GM23338 (cell line): ENCODE measurements at places on chromosomes 6 and 20. TPM values are rescaled to one million over a fixed set of nuclear protein-coding genes. Genes with fewer than 3 reads are reported as not detected.

DNA sequence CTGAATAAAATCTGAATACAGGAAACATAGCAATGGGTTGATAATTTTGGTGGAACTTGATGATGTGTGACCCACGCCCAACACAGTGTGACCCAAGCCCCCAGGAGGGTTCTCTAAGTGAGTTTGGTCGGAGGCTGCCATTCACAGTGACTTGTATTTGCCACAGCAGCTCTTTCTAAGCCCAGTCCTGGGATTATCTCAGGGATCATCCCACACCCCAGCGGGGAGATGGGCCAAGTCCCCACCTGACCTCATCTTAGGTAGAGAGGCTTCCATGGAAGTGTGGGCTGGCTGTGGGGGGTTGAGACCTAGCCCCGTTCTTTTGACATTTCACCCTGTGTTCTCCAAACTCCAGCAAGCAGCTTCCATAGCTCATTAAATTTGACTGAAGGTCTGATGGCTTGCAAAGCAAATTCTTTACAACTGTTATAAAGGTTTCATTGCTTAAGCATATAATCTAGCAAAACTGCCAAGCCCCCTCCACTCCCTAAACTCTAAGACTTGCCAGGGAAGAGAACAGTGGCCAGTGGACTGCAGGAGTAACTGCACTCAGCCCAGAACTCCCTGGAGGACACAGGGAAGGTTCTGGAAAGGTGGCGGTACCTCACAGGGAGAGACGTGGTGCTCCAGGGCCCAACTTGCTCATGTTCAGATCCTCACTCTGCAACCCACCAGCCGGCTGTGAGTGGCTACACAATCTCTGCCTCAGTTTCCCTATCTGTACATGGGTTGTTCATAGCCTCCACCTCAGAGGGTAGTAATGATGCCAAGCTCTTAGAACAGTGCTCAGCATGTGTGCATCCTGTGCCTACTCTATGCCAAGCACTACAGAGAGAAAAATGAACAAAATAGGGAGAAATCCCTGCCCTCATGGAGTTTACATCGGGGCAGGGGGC, 1.0 kb upstream of the PCK1 start:
- DNase-seq = no peak

DNA sequence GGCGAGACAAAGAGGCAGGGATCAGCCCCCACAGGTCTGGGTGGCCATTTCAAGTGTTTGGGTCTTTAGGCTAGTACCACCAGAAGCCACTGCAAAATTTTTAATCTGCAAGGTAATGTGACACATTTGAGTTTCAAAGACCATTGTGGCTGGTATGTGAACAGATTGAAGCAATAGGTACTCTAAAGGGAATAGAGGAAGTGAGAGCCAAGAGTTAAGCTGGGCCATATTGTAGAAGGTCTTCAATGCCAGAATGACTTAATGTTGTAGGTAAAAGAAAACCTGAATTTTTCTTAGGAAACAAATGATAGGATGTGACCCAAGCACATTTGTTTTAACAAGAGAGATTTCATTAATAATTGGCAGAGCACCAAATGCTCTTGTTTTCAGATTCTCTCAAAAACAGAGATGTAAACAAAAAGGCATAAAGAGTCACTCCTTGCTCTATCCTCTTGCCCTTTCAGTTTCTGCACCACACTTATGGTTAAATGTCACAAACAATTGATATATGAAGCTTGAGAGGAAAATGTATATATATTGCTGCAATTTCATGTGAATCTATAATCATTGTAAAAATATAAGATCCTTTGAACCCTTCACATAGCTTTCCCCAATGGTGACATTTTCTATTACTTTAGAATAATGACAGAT, 307.1 kb upstream of the PLN start:
- no peak for DNase-seq

DNA sequence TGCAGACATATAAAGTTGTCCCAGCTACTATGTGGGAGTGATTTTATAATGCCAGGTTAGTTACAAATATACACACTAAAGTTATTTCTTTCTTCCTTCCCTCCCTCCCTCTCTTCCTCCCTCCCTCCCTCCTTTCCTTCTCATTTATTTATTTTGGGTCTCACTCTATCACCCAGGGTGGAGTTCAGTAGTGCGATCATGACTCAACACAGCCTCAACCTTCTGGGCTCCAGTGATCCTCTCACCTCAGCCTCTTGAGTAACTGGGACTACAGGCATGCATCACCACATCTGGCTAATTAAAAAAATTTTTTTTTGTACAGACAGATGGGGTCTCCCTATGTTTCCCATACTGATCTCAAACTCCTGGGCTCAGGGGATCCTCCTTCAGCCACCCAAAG, 59.2 kb downstream of the PHF20 start:
- no peak for DNase-seq

- DNase-seq = no peak
Observed at GRCh38 chr6:10386220-10386619, 28.7 kb downstream of the TFAP2A start.

DNA sequence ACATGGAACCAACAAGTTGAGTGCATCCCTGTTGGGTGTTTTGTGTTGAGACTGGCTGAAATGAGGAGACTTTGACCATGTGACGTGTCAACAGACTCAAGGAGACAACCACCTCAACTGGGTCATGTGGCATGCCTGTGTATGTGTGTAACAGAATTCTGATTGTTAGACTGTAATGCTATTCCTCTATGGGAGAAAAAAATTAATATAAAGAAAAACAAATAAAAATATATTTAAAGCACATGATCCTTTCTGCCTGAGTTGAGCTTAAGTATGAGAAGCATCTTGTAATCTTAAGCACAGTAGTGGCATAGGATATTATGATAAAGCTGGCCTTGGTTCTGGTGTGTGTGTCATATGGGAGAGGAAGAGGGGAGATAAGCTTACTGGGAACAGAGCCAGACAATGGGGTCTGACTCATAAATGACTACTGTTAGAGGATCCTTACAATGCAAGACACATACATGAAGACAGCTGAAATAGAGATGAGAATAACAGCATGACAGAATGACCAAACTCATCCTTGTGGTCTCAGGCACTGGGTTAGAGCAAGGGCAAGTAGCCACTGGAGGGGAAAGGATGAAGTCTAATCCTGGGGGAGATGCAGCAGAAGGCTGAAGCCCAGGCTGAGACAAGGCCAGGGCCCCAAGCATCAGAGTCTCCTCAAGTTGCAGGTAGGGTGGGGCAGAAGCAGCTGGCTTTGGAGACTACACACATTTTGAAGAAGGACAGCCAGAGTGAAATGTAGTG, 9.2 kb downstream of the TP53INP2 start:
- DNase-seq = no peak

GRCh38 chr6:17871189-17871519, 116.3 kb downstream of the KIF13A start:
- no peak for DNase-seq

DNA sequence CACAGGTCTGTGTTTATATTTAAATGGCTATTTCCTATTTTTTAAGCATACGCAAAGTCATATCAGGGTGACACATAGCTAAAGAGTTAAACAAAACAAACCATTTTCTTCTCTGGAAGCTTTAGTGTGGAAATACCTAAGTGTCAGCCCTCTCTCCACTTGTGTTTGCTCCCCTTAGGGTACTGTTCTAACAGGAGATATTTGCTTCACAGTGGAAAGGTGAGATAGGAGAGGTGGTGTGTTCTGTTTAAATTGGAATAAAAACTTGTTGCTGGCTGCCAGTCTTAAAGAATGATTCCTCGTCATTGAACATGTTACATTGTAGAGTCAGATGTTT, 18.9 kb downstream of the PHACTR2 start:
- DNase-seq = no peak

- no peak for DNase-seq
Observed at GRCh38 chr6:134171517-134171916, 119.1 kb upstream of the SLC2A12 start.

- DNase-seq = no peak
Observed at GRCh38 chr6:31358302-31358701, 1.3 kb upstream of the HLA-B start.

DNA sequence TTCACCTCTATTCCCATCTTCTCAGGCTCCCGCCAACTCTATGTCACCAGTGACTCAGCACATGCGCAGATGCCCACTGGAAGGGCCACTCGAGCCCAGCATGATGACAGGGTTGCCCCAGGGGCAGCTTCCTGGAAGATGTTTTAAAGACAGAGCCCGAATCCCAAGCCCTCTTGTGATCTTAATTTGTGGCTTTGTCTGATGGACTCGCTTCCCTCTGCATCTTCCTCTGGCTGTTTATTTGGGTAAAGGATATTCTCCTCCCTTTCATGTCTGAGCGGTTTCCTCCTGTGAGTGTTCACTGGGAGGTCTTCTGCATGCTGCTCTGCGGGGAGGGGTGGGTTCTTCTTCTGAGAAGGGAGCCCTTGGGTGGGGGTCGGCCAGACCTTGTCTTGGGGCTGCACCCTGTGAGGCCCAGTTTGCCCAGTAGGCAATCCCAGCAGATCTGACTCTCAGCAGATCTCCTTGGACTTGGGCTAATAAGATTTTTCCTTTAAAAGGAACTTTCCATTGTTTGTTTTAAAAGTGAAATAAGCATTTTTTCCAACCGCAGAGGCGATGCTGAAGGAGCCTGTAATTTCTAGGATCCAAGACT, 401.0 kb downstream of the CDC5L start:
- no peak for DNase-seq

- DNase-seq = no peak
Observed at GRCh38 chr20:23265226-23265625, 85.4 kb upstream of the NXT1 start.

Gene FOXS1
- not detected in 2 replicates for total RNA-seq

Gene WASF1
- total RNA-seq = 25.3 and 30.5 TPM in 2 replicates

Gene REV3L
- 13.1 and 26.1 TPM in 2 replicates for total RNA-seq

Gene DEFB121
- not detected in 2 replicates for total RNA-seq

Gene NMBR
- total RNA-seq = not detected in 2 replicates

Gene ANKRD6
- 9.2 and 20.4 TPM in 2 replicates for total RNA-seq

Gene TUBB2B
- total RNA-seq = 794 and 802 TPM in 2 replicates

Gene FOXQ1
- total RNA-seq = not detected in 2 replicates
